ENCODE measurements at places on chromosomes 1 and 21.

DNA sequence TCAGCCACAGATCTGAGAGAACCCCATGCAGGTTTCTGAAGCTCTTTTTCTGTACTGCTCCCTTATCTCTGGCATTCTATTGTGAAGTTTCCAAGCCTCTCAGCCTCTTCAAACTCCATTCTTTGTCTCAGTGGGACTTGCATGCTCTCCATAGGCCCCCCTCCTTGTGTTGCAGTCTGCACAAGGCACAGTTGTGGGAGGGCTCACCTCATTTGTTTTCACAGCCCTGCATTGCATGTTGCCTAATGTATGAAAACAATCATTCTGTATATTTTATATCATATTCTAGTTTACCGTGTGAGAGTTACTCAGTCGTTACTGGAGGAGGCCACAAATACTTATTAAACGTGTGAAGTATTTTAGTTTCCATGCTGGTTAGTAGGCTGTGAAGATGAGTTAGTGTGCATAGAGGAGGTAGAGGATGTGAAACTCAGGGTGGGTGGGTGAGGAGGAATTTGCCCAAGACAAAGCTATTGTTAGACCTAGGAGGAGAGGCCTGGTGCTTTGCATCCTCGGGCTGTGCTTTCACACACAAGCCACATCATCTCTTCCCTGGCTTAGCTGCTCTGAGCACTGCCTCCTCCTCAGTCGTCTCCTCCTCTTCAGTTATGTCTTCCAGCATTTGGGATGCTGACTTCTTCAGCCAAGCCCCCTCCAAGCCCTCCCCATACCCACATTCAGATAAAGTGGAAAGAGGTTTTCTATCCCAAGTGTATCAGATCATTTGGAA lies 7.8 kb upstream of the CHI3L2 start:
- DNase-seq: peak; percentile 56

GRCh38 chr1:79848316-79848715 lies 841.8 kb upstream of the ADGRL4 start:
- no peak for DNase-seq

GRCh38 chr1:73998348-73998959 lies 199.5 kb downstream of the LRRIQ3 start:
- no peak for DNase-seq

DNA sequence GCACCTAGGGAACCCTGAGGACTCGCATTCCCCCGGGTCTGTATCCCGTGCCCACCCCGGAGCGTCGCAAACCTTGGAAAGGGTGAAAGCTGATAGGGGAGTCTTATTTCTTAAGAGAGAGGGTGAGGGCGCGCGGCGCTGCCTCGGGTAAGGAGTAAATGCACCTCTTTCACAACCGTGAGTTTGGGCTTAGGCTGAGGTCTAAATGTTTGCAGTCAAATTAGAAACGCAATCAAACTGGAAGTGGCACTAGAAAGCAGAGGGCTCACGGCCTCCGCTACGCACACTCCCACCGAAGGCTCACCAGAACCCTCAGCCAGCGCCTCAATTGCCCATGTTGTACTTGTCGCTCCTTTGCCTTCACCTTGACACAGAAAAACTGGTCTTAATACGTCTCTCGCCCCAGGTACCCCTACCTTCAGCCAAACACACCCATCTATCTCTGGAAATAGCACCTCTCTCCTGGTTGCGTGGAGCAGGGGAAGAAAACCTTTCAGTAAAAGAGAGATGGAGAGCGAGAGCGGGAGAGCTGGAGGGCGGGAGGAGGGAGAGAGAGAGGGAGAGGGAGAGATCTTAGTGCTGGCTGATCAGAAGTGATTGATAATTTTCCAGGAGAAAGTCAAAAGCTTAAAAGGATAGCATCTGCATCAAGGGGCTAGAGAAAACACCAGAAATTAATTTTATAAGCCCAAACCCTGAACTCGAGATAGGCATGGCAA lies 1.7 kb upstream of the HLX start:
- no peak for DNase-seq

DNA sequence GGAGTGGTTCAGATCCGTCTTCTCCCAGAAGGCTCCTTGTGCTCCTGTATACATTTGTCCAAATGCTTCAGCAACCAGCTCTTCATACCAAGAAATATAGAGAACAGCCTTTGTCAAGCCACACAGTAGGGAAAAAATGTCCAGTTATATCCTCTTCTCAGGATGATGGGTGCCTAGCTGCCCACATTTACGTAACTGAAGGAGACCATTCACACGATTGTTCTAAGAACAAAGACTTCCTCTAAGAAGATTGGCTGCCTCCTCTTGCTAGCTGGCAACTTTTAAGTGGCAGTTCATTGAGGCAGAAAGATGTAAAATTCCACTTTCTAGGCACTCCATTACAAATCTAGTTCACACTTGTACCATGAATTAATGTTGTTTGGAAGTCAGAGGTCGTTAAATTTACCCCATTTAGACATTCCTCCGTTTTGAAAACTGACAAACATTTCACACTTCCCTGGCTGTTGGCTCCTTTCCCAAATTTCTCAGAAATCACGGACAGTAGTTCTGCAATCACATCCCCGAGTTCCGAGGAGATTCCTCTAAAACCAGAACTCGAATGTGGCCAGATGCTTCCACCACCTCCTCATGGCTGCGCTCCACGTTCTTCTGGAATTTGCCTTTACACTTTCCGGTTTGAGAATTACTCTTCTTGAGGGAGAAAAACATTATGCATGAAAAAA lies 45.6 kb upstream of the CSF1 start:
- DNase-seq: no peak

DNA sequence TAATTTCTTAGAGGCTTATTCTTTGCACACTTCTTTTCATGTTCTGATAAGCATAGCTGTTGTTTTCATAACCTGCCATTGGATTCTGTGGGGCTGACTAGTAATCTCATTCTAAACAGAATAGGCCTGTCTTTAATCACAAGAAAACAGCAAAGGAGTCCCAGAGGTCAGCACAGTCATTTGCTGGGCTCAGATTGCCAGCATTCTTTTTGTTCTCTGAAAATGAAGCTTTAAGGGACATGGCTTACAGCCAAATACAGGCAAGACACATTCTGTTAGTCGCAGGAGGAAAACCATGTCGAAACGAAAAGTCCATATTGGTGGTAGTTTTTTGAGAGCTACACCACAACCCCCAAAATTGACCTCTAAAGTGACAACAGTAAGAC lies 75.0 kb downstream of the MRPS6 start:
- no peak for DNase-seq

DNA sequence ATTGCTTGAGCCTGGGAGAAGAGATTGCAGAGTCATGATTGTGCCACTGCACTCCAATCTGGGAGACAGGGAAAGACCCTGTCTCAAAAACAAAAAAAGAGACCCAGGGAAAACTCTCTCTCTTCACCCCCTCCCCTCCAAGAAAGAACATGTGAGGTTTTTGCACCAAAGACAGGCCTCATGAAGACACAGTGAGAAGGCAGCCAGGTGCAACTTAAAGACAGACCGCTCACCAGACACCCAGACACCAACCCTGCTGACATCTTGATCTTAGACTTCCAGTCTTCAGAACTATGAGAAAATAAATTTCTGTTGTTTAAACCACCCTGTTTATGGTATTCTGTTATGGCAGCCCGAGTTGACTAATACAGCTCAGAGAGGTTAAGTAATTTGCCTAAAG lies 13.3 kb upstream of the LRRC8D start:
- no peak for DNase-seq

GRCh38 chr1:32351399-32352238 lies 10.7 kb downstream of the FAM229A start:
- peak; percentile 85 for DNase-seq

DNA sequence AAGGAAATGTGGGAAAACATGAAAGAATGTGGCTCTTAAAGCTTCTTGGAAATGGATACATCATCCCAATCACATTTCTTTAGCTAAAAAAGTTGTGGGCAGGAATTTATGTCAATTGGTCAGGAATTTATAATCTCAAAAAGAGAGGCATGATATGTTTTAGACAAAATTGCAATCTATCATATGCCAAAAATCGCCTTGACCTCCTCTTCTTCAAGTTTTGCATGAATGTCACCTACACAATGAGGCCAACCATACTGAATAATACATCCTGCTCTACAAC lies 42.4 kb downstream of the ATP6V1G3 start:
- no peak for DNase-seq

- no peak for DNase-seq
Observed at GRCh38 chr1:9201401-9202239, 33.0 kb upstream of the H6PD start.

DNA sequence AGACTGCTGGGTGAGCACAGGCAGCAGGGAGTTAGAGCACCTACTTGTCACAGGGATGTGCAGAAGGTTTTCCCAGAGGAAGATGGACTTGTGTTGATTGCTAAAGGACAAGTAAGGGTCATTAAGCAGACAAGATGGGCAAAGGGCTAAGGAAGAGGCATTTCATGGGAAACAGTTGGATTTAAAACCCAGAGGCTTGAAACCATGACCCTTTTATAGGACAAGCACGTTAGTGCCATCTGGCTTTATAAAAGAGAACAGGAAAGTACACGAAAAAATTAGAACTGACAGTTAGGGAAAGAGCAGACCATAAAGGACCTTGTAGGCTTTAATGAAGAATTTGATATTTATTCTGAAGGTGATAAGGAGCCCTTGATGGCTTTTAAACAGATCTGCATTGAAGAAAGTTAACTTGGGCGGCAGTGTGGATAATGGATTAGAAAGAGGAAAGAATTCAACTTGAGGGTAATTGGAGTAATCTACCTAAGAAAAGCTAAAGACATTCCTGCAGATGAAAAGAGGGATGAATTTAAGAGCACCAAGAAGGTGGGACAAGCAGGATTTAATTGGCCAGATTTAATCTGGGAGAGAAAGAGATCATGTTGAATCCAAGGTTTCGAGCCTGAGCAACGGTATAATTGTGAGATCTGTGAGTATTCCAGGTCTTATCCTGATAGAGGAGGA lies 68.6 kb downstream of the ZC3H11B start:
- no peak for DNase-seq

GRCh38 chr1:10857687-10858086 lies 61.2 kb upstream of the CASZ1 start:
- no peak for DNase-seq

DNA sequence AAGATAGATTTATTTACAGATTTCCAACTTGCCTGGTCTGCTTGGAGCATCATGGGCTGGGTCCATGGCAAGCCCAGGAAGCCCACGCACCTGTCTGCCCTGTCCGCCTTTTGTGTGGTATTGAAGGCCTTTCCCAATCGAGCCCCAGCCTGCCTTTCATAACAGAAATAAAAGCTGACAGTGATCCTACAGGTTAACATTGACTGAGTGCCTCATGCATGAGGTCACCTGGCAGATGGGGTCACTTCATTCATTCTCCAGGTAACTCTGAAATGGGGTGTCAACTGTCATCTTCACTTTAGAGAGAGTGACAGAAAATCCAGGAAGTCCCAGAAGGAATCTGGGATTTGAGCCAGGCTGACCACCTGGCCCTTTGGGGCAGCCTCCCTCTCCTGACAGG lies 36.3 kb upstream of the CASZ1 start:
- DNase-seq: no peak

GRCh38 chr21:35227786-35228185 lies 178.7 kb upstream of the RUNX1 start:
- no peak for DNase-seq

- peak; percentile 44 for DNase-seq
Observed at GRCh38 chr1:207499573-207499972, 3.6 kb downstream of the CR1 start.

DNA sequence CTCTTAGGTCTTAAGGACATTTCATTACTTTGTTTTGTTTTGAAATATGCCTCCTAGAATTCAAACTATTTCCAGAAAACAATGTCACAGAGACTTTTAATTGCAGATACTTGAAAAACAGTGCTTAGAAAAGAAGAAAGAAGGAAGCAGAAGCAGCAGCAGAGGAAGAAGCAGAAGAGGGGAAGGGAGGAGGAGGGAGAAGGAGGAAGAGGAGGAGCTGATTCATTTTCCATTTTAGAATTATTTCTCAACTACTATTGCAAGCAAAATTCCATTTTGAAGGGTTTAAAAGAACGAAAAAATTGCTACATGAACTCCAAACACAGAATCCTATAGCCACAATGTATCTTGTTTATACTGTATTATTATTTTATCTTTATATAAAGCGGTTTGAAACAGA lies 13.9 kb downstream of the RC3H1 start:
- DNase-seq: no peak

DNA sequence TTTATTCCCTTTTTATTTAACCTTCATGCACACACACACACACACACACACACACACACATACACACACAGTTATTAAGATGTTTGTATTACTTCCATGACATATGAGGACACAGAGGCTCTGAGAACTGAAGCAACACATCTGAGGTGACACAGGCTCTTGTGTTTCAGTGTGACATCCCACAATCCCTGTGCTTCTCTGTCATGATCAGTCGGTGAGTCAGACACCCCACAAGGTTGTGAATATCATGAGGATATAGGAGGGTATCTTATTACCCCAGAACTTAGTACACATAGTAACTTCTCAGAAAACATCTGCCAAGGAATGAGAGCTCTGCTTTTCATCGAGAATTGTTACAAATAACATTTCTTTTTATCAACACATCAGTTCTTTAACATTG lies 459.3 kb downstream of the PLPP3 start:
- DNase-seq: no peak
